ENCODE measurements at places on chromosomes 16 and 17.
A peak's percentile ranks its signal among the peaks of the same experiment; 100 is the strongest.

DNA sequence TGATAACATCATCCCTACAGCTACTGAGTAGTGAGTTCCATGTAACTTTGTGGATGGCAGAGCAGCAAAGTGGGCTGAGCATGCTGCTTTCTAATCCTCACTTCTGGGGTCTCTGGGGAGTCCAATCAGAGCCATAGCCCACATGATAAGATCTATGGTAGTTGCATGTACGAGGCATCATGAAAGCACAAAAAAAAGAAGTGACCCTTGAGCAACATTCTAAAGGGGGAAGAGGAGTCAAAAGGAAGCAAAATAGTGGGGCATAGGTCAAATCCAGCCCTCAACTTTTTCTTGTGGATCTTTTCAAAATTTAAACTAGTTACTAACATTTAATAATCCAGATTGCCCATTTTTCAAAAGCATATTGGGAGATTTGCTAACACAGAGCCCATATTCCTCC is 208.5 kb upstream of the TOX3 start:
- DNase-seq: no peak

- no peak for DNase-seq
Measured at GRCh38 chr17:38434178-38434665, 6.0 kb downstream of the ARHGAP23 start.

DNA sequence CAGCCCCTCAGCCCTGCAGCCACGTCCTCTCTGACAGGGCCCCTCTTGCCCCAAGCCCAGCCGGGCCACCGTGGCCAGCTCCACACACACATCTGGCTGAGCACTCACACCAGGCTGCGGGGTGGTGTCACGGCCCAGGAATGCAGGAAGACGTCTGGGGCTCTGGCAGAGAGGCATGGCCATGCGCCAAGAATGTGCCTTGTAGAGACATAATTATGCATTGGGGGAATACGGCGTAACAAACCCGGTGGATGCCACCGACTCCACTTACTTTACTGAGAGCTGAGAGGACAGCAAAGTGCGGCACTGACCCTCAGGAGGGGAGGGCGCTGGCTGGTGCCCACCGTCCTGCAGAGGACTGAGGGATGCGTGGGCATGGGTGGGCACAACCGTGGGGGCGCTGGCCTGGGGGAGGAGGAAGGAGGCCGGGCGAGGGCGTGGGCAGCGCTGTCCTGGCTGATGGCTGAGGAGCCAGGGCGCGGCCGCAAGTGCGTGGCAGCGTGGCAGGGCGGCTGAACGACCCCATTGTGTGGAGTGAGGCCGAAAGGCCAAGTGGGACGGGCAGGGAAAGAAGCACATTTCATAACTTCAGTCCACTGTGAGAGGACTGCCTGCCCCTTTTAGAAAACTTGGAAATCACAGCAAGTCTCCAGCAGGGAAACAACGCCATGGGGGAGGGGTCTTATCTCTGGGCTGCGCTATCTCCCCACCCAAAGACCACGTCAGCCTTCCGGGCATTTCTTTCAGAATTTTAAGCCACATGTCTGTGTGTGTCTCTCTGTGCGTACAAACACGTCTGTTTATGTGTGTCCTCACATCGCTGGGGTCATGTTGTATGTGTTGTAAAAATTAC is 30.6 kb downstream of the METRNL start:
- no peak for DNase-seq

- DNase-seq: no peak
Measured at GRCh38 chr16:88924834-88925539, 52.0 kb downstream of the CBFA2T3 start.

GRCh38 chr17:75105126-75106080 is 4.4 kb upstream of the ARMC7 start:
- no peak for DNase-seq

GRCh38 chr17:35377706-35378105 is 4.3 kb upstream of the SLFN11 start:
- no peak for DNase-seq

GRCh38 chr17:48552466-48553189 is 7.7 kb upstream of the HOXB2 start:
- no peak for DNase-seq

DNA sequence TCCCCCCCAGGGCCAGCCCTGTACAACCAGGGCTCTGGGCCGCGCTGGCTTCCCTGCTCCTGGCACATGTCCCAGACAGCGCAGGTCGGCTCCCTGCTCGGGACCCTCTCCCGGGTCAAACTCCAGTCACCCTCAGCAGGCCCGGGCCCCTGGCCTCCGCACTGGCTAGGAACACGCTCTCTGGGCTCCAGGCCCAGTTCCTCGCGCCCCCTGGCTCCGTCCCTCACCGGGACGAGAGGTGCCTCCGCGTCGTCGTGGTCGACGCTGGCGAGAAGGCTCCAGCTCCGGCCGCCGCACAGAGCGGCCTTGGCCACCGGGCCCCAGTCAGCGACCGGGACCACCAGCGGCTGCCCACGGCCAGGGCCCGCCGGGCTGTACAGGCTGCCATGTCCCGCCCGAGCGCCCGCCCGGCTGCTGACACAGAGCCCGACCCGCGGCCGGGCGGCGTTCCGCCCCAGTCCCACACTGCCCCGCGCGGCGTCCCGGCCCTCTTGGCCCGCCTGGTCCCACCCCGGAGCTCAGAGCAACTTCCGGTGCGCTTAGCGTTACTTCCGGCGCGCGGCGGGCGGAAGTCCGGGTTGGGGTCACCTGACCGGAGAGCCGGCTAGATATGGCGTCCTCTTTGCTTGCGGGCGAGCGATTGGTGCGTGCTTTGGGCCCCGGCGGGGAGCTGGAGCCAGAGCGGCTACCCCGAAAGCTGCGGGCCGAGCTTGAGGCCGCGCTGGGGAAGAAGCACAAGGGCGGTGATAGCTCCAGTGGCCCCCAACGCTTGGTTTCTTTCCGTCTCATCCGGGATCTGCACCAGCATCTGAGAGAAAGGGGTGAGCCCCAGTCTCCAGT is at the start of gene POLDIP2:
Gene POLDIP2 (minus strand): TSS at position 467 of the 840 bp plus-strand sequence. CDS start 79 bp downstream, at position 388.
- peak; percentile 93 for DNase-seq

GRCh38 chr17:79737046-79737921 is 6.5 kb downstream of the ENPP7 start:
- DNase-seq: no peak

DNA sequence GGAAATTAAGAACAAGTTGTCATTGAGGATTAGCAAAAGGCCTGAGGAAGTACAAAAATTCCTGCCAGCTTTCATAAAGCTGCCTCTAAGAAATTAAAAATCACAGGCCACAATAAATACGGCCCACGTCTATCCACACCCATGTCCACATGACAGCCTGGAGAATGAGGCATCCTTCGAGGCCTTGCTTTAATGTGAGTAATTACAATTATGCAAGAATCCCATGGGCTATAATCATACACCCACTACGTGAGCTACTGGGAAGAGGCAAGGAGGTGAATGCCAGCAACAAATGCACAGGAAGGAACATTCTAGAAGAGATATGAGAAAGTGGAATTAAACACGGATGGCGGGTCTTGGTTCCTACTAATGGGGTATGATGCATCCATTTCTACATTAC is 65.4 kb upstream of the ZFHX3 start:
- no peak for DNase-seq

DNA sequence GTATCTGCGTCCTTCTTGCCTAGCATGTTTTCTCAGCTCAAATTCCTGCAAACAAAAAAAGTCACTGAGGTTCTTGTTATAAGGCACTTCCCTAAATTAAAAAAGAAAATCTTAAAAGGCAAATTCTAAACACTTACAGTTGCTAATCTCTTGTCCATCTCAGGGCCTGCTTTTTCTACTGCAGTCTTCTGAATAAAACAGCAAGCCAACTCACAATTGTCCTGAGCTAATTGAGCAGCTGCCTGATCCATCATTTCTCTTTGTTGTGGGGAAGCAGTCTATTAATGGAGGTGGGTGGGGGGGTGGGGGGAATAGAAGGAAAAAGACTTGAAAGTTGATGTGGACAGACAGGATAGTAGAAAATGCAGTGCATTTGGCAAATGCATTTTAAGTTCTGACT is 27.0 kb downstream of the SETD6 start:
- no peak for DNase-seq

- DNase-seq: no peak
Measured at GRCh38 chr16:68332411-68333121, 21.7 kb downstream of the PRMT7 start.

- DNase-seq: no peak
Measured at GRCh38 chr16:81514041-81514559, 69.5 kb downstream of the CMIP start.

GRCh38 chr16:87420026-87421002 is 28.2 kb downstream of the MAP1LC3B start:
- no peak for DNase-seq

- no peak for DNase-seq
Measured at GRCh38 chr16:68395815-68396214, 52.5 kb downstream of the SMPD3 start.

DNA sequence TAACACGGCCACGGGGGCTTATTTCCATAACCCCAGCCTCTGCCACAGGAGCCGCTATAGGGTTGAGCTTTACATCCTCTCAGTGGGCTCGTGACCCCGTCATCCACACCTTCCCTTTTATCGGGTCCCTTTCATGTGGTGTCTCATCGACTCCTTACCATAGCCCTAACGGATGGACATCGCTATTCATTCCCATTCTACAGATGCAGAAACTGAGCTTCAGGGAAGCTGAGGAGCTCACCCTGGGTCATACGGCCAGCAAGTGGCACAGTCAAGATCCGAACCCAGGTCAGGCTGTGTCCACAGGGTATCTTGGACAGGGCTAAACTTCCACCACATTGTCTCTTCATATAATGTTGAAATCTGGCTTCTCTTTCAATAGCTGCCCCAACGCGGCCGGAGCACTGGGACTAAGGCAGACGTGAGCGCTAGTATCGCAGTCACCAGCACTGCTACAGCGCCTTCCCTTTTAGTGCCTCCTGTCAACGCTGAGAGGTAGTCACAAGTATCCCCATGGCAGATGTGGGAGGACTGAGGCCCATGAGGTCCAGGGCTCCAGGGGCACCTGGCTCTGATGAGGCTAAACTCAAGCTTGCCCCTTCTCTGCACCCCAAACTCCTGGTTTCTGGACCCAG is 50.8 kb downstream of the SOCS1 start:
- no peak for DNase-seq

- DNase-seq: no peak
Measured at GRCh38 chr16:76654088-76654820, 377.1 kb downstream of the CNTNAP4 start.

DNA sequence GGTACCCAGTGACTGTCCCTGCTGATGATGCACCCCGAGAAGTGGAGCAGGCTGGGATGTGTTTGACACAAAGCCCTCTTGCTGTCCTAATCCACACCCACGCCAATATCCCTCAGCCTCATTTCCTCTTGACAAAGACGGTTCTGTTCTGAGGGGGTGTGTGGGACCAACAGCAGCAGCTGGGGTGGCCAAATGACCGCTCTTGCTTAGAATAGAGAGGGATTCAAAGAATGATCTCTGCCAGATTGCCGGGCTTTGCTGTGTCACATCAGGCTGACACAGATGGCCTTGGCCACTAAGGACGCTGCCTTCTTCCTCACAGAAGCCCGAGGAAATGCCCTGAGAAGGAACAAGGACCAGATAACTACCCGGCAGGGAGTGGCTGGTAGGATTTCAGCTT is 250.7 kb downstream of the NTN1 start:
- no peak for DNase-seq

- DNase-seq: no peak
Measured at GRCh38 chr17:690361-690760, 24.3 kb downstream of the VPS53 start.

DNA sequence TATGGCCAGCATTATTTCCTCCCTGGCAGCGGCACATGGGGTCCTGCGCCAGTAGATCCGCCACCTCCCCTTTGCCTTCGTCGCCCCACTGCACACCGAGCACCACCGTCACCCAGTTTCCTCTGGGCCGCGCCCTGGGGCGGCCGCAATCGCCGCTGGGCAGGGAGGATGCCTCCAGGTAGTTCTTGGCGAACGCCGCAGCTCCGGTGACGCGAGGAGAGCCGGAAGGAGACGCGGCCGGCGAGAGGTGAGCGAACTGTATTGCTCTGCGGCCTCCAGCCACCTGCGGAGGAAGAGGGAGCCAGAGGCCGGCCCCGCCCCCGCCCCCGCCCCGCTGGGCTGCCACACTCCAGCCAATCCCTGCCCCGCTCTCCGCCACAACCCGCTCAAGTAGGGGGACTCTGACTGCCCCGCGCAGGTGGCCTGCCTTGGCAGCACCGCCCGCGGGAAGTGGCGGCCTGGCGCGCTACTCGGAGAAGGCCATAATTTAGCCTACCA is 11.8 kb upstream of the SLFN13 start:
- no peak for DNase-seq

- no peak for DNase-seq
Measured at GRCh38 chr17:66842505-66842904, 7.6 kb downstream of the CACNG5 start.

DNA sequence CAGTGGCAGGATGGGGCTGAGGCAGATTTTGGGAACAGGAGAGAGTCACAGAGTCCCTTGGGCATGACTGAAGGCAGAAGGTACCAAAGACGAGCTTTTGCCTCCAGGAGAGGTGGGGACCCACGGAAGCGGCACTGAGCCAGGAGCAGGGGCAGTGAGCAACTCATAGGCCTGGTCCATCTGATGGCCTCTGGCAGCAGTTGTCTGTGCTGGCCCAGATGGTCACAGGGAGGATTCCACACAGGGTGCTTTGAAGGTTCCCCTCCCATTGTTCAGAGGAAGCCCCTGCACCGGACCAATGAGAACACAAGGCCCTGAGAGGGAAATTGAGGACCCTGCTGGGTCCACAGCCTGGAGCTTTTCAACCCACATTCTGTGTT is 360.3 kb upstream of the TNRC6C start:
- no peak for DNase-seq

GRCh38 chr16:27665881-27666280 is 115.9 kb downstream of the KATNIP start:
- no peak for DNase-seq

DNA sequence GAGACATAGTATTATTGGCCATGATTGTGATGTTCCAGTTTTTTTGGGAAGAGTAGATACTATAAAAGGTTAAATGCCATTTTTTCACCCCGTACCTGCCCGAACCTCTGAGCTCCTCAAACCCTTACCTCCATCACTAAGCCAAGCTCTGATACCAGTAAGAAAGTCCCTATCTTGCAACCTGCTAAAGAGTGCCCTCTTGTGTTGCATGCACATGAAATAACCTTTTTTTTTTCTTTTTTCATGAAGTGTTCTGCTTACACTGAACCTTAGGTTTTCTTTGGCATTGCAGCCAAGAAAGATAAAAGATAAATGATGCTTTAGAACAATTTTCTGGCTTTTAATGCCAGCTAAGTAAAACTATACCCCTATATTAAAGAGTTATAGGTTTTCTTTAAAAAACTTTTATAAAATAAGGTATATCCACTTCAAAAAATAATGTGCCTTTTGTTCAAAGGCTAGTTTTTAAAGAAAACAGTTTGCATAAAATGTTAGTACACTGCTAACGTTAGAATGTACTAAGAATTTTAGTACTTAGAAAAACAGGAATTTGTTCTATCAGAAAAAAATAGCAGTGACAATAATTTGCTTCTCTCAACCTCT is 295.3 kb upstream of the PMFBP1 start:
- DNase-seq: no peak
